Naive thymus-derived CD4-positive, alpha-beta T cell (primary cell): ENCODE measurements at places on chromosomes 13 and 19. TPM values are rescaled to one million over a fixed set of nuclear protein-coding genes. Genes with fewer than 3 reads are reported as not detected.

URAD gene
- total RNA-seq, result not detected

DNA sequence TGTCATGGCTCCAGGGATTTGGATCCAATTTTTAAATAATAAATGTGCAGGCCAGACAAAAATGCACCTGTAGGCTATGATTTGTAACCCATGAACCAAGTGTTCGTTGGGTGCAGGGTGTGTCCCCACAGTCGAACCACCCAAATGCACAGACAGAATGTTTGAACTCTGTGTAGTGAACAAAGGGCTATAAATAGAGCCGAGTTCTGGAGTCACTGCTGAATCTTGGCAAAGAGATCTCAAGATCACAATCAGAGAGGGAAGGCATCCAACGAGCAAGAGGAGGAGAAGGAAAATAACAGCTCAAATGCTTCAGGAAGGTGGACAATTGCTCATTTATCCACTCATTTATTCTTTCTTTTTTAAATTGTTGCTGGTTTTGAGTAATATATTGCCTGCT, 547.9 kb downstream of the FGF9 start:
- H3K27me3 ChIP-seq, result no peaks in the 10 kb centered on the region
- DNase-seq, result no peak
- H3K4me3 ChIP-seq, result no peak overlapping the region
- no peaks in the 10 kb centered on the region for H3K36me3 ChIP-seq

TLE2 gene
- total RNA-seq, result 14.3 TPM

CCDC70 gene
- not detected for total RNA-seq

GRCh38 chr13:32587011-32587810, 959 bp downstream of the PDS5B start:
- peaks cover 15% of the 10 kb centered on the region for H3K4me1 ChIP-seq
- H3K4me3 ChIP-seq, result peak overlapping the region; percentile 89
- DNase-seq, result peak; percentile 43
- H3K36me3 ChIP-seq, result no peaks in the 10 kb centered on the region
- H3K27me3 ChIP-seq, result no peaks in the 10 kb centered on the region

AXL gene
- 0.12 and 0.41 TPM in 2 replicates for total RNA-seq

GRCh38 chr19:45051929-45052579, 13.2 kb downstream of the CLASRP start:
- no peaks in the 10 kb centered on the region for H3K27me3 ChIP-seq
- H3K4me1 ChIP-seq, result peaks cover 3% of the 10 kb centered on the region
- no peak for DNase-seq
- no peak overlapping the region for H3K27ac ChIP-seq
- H3K36me3 ChIP-seq, result no peaks in the 10 kb centered on the region
- H3K4me3 ChIP-seq, result no peak overlapping the region

DNA sequence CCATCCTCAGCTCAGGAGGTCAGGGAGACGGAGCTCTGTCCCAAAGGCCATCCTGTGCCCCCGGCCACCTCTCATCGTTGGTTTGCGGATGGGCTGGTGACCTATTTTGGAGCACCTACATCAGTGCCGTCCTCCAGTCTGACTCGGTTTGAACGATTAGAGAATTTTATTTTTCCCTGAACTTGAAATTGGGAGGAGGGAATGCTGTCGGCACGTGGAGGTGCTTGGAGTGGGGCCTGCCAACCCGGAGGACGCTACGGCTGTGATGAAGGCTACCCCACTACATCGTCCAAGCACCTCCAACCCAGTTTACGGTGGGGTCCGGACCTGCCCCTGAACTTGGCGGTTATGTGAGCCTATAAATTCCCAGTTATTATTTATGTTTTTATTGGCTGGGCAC, 3.0 kb upstream of the ZNF554 start:
- H3K27ac ChIP-seq, result no peak overlapping the region
- no peaks in the 10 kb centered on the region for H3K27me3 ChIP-seq
- no peak overlapping the region for H3K4me3 ChIP-seq
- DNase-seq, result no peak

DNA sequence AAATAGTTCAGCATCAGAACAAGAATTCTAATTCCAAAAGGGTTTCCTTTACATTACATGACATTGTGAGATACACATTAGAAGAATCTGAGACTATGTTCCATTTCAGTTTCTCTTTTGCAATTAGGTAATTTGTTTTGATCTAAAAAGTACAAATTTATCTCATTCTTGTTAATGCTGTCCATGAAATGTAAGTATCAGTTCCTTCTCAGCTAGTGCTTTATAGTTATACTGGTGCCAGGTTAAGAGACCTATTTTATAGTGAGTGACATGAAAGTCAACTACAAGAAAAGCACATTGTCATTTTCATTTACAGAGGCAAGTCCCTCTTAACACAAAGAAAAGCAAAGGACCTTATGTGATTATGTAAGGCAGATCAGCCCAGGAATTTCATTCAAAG, 43.9 kb downstream of the RCBTB2 start:
- no peaks in the 10 kb centered on the region for H3K27me3 ChIP-seq
- peaks cover 59% of the 10 kb centered on the region for H3K4me1 ChIP-seq
- peak overlapping the region; percentile 35 for H3K27ac ChIP-seq

GRCh38 chr13:110138010-110138699, 168.8 kb downstream of the COL4A1 start:
- peaks cover 6% of the 10 kb centered on the region for H3K4me1 ChIP-seq
- H3K27ac ChIP-seq, result no peak overlapping the region
- H3K27me3 ChIP-seq, result no peaks in the 10 kb centered on the region
- peak overlapping the region; percentile 38 for H3K4me3 ChIP-seq

DNA sequence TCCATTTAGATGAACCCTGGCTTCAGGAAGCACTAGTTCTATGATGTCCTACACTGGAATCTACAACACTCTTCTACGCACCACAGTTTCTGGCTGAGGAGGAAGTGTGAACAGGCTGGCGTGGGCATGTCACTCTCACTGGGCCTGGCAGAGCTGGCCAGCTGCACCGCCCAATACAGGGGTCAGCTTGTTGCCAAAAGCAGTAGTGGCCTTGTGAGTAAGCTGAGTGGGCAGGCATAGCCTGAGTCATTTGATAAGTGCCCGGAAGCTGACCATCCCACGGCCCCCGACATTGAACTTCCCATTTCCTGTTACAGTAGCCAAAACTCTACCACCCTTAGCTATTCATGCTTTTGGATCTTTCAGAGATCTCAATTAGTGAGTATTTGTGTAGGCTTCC, 240.9 kb upstream of the SERP2 start:
- no peaks in the 10 kb centered on the region for H3K36me3 ChIP-seq
- no peak overlapping the region for H3K27ac ChIP-seq
- no peak for DNase-seq
- H3K27me3 ChIP-seq, result no peaks in the 10 kb centered on the region
- H3K4me1 ChIP-seq, result no peaks in the 10 kb centered on the region
- H3K4me3 ChIP-seq, result no peak overlapping the region

POSTN gene
- not detected for total RNA-seq

- no peak for DNase-seq
- no peaks in the 10 kb centered on the region for H3K36me3 ChIP-seq
- no peaks in the 10 kb centered on the region for H3K4me1 ChIP-seq
- H3K27me3 ChIP-seq, result no peaks in the 10 kb centered on the region
Observed at GRCh38 chr13:92807353-92807752, 419.3 kb upstream of the GPC6 start.

DNA sequence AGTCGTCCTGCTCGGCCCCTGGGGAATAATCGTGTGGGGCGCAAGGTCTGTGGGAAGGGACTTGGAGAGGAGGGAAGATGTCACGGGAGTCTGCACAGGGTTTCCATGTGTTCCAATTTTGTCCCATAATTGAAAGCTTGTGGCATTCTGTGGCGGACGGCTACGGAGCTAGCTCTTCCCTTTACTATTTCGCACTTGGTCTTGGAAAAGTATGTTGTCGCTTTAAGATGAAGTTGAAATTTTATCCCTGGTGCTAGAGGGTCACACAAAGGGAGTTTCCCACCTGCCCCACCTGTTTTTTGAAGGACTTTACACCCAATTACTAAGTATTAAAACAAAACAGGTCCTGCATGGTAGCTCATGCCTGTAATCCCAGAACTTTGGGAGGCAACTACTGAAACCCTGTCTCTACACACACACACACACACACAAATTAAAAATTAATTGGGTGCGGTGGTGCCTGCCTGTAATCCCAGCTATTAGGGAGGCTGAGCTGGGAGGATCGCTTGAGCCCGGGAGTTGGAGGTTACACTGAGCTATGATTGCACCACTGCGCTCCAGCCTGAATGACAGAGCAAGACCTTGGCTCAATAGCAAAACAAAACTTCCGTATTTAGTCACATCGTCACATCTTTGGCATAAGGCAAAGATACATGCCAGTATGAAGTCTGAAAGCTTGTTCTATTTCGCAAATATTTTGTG, 967 bp upstream of the TPT1 start:
- peaks cover 29% of the 10 kb centered on the region for H3K36me3 ChIP-seq
- DNase-seq, result no peak
- peak overlapping the region; percentile 94 for H3K4me3 ChIP-seq
- H3K27ac ChIP-seq, result peak overlapping the region; percentile 92
- no peaks in the 10 kb centered on the region for H3K27me3 ChIP-seq

DNA sequence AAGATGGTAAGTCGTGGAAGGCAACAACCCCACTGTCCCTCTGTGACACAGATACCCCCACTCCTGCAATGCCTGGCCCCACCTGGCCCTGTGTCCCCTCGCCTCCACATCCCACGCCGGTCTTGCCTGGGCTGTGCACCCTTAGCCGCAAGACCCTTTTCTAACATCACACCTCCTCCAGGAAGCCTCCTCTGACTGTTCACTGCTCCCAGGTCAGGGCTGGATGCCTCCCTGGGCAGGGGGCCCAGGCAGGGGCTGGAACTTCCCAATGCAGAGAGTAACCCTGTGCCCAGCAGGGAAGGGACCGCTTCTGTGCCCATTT, 1.3 kb downstream of the FBN3 start:
- no peak overlapping the region for H3K4me3 ChIP-seq
- H3K27me3 ChIP-seq, result no peaks in the 10 kb centered on the region
- no peaks in the 10 kb centered on the region for H3K4me1 ChIP-seq
- DNase-seq, result no peak

ADAMTSL5 gene
- 6.0 TPM for total RNA-seq

- no peaks in the 10 kb centered on the region for H3K4me1 ChIP-seq
- H3K27ac ChIP-seq, result no peak overlapping the region
- H3K27me3 ChIP-seq, result no peaks in the 10 kb centered on the region
- H3K36me3 ChIP-seq, result no peaks in the 10 kb centered on the region
Observed at GRCh38 chr13:111492958-111493357, 172.5 kb downstream of the TEX29 start.

SPTBN4 gene
- 0.83 TPM for total RNA-seq

GRCh38 chr19:42249149-42249750, 5.7 kb downstream of the ERF start:
- no peaks in the 10 kb centered on the region for H3K27me3 ChIP-seq
- peaks cover 19% of the 10 kb centered on the region for H3K4me1 ChIP-seq
- H3K4me3 ChIP-seq, result no peak overlapping the region
- no peak for DNase-seq

DNA sequence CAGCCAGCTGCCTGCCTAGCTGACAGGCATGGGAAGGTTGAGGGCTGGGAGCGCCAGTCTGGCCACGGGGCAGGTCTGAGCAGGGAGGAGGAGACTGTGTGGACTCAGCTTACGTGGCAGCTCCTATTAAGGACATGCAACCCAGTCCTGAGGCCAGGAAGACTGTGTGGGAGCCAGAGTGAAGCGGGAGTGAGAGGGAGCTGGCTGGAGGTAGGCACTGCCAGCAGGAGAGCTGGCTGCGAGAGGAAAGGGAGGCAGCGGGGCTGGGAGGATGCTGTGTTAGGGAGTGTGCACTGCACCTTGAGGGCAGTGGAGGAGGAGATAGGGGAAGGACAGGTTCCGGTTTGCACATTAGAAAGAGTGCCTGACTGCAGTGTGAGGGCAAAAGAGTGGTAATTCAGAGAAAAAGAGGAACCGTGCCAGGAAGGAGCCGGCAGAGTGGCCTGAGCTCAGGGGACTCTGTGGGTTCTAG, 99.2 kb downstream of the SLC7A1 start:
- no peaks in the 10 kb centered on the region for H3K27me3 ChIP-seq
- no peak overlapping the region for H3K27ac ChIP-seq
- no peak for DNase-seq
- H3K36me3 ChIP-seq, result no peaks in the 10 kb centered on the region

ZNF793 gene
- 11.7 TPM for total RNA-seq

DNA sequence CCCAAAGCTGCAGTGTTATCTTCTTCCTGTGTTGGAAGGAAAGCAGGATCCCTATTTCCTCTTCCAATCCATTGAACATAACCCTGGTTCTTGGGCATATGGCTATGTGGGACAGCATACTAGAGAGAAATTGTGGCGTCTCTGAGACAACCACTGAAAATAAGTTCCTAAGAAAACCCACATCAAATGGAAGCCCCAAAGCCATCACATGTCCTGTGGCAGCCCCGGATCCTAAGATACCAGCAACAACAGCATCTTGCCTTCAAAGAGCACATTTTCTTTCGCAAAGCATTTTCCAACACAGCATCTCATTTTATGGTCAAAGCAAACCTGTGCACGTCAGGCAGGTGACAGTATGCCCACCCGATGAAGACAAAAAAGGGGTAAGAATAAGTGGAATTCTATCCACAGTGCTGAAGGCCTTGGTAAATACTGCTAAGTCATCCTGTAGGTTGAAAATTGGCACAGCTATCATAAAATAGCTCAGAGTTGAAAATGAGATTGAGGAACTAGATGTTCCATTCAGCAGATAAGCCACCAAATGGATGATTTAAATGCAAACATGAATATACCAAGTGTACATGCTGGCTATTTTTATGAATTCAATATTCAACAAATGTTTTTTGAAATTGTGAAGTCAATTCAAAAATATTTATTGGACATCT, 232.2 kb downstream of the DLEU7 start:
- H3K36me3 ChIP-seq, result no peaks in the 10 kb centered on the region
- no peaks in the 10 kb centered on the region for H3K4me1 ChIP-seq
- H3K27me3 ChIP-seq, result no peaks in the 10 kb centered on the region
- H3K27ac ChIP-seq, result no peak overlapping the region

DNA sequence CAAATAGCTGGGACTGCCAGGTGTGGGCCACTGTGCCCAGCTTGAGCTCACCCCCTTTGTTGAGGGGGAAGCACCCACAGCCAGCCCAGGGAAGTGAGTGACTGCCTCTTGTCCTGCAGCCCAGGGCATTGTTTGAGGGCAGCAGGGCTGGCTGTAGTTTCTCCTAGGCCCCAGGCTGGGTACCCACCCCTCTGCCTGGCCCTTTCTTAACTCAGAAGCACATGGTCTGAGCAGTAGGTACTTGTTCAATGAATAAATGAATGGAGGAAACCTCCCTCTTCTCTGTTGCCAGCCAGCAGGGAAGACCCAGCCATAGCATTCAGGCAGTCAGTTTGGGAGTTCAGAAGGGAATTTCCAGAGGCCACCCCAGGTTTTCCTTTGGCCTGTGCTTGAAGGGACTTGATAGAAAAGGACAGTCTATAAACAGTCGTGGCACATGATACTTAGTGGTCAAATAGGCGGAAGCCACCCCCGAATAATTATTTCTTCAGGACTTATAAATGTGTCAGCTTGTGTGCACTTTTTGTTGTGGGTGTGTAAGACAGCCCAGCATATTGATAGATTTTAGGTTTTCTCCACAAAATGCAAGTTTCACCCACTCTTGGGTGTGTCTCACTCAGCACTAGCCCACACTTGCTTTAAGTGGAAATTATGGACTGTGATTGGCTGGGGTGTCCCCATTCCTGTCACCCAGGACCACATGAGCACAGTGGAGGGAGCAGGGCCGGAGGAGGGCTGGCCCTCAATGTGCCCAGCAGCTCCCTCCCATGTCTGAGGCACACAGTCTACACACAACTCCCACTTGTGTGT, 33.1 kb downstream of the GATAD2A start:
- no peak overlapping the region for H3K4me3 ChIP-seq
- H3K27me3 ChIP-seq, result no peaks in the 10 kb centered on the region
- peaks cover 8% of the 10 kb centered on the region for H3K36me3 ChIP-seq
- H3K27ac ChIP-seq, result peak overlapping the region; percentile 12
- peaks cover 8% of the 10 kb centered on the region for H3K4me1 ChIP-seq
- no peak for DNase-seq

NOVA2 gene
- not detected for total RNA-seq

ZIC5 gene
- total RNA-seq, result not detected

- no peak for DNase-seq
- H3K27ac ChIP-seq, result no peak within 1 kb of the TSS
- H3K36me3 ChIP-seq, result no peaks in the 10 kb centered on the region
Observed at GRCh38 chr19:51751655-51752054, at the start of gene FPR1. FPR1 (minus strand) TSS chr19:51751878; CDS start chr19:51746994, 4,884 bp downstream.
